ENCODE measurements at places on chromosomes 3 and 15.

DNA sequence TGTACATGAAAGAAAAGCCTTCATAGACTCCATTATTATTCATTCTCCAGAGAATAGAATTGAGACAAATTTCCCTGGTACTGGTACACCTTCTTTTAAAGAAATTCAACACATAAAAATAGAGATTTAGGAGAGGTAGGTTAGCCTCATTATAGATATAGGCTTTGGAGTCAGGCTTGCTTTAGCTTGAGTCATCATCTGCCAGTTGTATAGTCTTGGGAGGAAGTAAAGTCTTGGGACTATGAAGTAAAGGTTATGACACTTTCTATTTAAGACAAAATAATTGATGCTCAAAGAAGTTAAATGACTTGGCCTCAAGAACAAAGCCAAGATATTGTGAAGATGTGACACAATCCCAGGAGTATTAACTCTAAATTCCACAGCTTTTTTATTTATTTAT lies 4.3 kb downstream of the HRG start:
- H3K36me3 ChIP-seq: no peaks in the 10 kb centered on the region
- no peak overlapping the region for H3K27ac ChIP-seq
- no peaks in the 10 kb centered on the region for H3K4me1 ChIP-seq
- no peak overlapping the region for H3K4me3 ChIP-seq

GRCh38 chr3:178238179-178238578 lies 298.1 kb upstream of the KCNMB2 start:
- H3K27ac ChIP-seq: no peak overlapping the region
- H3K36me3 ChIP-seq: no peaks in the 10 kb centered on the region
- no peaks in the 10 kb centered on the region for H3K27me3 ChIP-seq
- DNase-seq: no peak

DNA sequence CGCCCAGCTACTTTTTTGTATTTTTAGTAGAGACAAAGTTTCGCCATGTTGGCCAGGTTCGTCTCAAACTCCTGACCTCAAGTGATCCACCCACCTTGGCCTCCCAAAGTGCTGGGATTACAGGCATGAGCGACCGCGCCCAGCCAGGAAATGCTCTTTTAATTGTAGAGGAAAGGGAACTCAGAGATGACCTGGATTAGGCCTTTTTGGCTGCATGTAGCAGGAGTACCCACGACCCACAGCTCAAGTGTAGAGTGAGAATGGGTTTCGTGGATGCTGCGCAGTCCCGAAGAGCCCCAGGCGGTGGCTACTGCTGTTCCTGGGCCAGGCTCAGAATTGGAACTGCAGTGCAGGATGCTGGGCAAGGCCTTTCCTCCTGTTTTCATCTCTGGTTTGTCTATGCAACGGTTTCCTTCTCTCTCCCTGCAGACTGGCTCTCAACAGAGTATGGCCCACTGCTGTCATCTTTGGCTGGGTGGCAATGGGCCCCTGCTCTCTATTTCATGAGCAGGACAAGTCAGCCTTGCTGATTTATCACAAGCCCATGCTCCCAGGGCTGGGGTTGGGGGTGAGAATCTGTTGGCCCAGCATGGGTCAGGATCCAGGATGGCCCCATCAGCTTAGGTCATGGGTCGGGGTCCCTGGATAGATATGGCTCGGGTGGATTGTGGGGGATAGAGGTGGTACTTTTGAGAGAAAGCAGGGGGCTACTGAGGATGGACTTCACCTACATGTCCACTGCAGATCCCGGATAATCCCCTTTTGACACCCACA lies 51.2 kb downstream of the GASK1A start:
- no peak for DNase-seq
- H3K4me3 ChIP-seq: no peak overlapping the region
- H3K4me1 ChIP-seq: peaks cover 5% of the 10 kb centered on the region
- H3K27me3 ChIP-seq: no peaks in the 10 kb centered on the region
- H3K36me3 ChIP-seq: no peaks in the 10 kb centered on the region
- no peak overlapping the region for H3K27ac ChIP-seq

DNA sequence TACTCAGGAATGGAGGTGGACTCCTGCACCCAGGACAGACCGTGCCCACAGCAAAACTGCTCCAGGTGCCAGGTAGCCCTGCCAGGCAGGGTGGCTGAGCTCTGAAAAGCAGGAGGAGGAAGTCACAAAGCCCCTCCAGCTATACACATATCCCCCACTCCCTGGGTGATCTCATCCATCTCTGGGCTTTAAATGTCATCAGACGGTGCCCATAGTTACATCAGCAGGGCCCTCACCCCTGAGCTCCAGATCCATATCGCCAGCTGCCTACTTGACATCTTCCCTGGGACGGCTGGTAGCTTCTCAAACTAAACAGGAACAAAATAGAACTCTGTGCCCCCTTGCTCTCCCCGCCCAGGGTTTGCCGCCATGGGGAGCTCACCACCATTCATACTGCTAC lies 87.7 kb downstream of the MEGF11 start:
- H3K27me3 ChIP-seq: no peaks in the 10 kb centered on the region
- H3K4me3 ChIP-seq: no peak overlapping the region
- H3K36me3 ChIP-seq: no peaks in the 10 kb centered on the region
- no peak overlapping the region for H3K27ac ChIP-seq
- DNase-seq: no peak

GRCh38 chr15:77029166-77030047 lies 34.5 kb downstream of the PSTPIP1 start:
- DNase-seq: no peak
- no peak overlapping the region for H3K27ac ChIP-seq
- H3K27me3 ChIP-seq: no peaks in the 10 kb centered on the region

DNA sequence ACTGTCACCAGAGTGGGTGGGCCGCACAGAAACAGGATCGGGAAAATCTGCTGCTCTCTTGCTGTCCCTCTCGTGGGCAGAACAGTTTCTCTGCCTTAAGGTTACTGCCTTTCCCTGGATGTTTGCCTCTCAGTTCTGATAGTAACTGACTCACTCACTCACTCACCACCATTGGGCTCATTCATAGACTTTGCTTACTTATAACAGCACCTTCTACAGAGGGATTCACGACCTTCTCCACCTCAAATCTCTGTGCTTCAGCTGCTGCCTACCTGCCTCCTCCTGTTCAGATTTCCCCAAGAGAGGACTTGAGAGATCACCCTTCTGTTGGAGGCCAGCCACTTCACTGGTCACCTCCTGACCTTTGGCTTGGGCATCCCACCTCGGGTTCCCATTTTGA lies 147.7 kb upstream of the ICE2 start:
- no peak for DNase-seq
- no peaks in the 10 kb centered on the region for H3K4me1 ChIP-seq
- H3K27ac ChIP-seq: no peak overlapping the region

All from thoracic aorta (tissue), 2 donors.